Stimulated activated CD4-positive, alpha-beta T cell treated with anti-CD3 and anti-CD28 coated beads, Interleukin-1b, Interleukin-23, amount 100 ng/mL, for 1 hour (primary cell): ENCODE measurements at places on chromosomes 7 and 10.

DNA sequence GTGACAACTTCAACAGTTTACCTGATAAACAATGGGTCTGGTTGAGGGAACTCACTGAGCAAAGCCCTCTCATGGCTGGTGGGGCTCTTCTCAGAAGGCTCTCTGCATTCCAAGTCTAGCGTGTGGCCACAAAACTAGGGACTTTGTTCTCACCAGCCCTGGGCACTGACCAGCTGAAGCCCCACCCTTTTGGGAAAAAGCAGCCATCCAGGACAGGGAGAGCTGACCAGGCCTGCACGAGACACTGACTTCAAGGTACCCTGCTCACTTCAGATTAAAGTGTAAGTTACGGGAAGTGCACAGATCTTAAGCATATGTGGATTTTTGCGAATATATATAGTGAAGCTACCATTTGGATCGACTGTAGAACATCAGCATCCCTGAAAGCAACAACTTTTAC, 67.4 kb upstream of the LRRC4 start:
- DNase-seq, result no peak

GRCh38 chr7:155763691-155764437, 48.4 kb downstream of the SHH start:
- DNase-seq, result no peak

- no peak for DNase-seq
Observed at GRCh38 chr10:110237894-110238480, 30.6 kb downstream of the MXI1 start.

- no peak for DNase-seq
Observed at GRCh38 chr7:120603366-120603765, 254.6 kb downstream of the TSPAN12 start.

- no peak for DNase-seq
Observed at GRCh38 chr10:98642281-98642680, 195.5 kb upstream of the HPS1 start.

DNA sequence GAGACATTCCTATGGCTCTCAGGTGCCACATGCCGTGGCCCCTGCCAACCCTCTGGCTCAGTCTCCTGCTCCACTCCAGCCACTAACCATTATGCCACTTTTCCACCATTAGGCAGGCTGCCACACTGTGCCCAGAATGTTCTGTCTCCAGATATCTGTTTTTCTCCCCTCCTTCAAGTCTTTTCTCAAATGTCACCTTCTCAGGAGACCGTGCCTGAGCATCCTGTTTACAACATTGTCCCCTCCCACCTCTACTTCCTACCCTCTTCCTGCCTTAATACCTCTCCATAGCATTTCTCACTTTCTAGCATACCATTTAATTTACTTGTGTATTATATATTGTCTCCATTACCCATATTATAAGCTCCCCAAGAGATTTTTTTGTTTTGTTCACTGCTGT, 162.5 kb upstream of the LYZL2 start:
- DNase-seq, result no peak

GRCh38 chr10:71290331-71290730, 28.7 kb upstream of the SLC29A3 start:
- no peak for DNase-seq

- no peak for DNase-seq
Observed at GRCh38 chr7:85806321-85806720, 619.5 kb upstream of the SEMA3D start.

GRCh38 chr10:127254276-127254675, 57.9 kb upstream of the INSYN2A start:
- no peak for DNase-seq

DNA sequence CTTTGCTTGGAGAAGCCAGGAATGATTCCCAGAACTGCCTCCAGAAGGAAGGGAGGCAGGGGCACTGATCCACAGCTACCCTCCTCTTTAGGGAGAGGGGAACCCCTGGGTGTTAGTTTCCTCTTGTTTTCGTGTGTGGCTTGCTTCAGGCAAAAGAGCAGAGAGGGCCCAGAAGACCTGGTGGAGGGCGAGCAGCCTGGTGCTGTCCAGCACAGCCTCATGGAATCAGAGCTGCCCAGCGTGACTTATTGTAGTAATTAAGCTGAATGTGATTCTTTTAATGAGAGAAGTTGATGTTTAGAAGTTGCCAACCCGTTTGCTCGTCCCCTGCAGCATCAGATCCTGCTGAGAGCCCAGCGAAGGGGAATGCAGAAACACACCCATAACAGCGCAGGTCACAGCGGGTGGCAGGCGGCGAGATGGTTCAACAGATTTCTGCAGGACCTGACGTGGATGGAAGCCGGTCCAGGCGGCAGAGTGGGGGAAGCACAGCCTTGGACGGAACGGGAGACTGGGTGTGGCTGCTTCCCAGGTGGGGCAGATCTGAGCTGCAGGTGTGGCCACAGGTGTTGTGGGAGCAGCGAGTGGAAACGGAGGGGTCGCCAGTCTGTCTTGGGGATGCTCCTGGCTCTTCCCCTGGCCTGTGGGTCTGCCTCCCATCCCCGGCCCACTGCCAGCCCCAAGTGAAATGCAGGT, 53.7 kb upstream of the SHH start:
- DNase-seq, result no peak

- no peak for DNase-seq
Observed at GRCh38 chr10:131167036-131167860, 144.3 kb downstream of the TCERG1L start.

DNA sequence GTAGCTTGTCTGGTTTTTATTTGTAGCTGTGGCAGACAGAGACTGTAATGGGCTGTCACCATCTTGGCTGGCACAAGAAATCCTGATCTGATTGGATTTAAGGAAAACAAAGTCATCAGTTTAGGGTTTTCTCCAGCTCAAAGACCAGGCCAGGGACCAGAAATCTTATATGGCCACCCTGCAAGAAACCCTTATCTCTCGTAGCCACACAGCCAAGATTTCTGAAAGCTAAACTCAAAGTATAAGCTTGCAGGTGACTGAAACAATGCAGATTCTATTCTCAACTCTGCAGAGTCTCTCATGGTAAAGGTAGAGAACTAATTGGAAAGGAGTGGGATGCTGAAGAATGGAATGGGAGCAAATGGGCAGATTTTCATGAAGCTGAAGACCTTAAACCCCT, 3.2 kb upstream of the ASB13 start:
- DNase-seq, result no peak

DNA sequence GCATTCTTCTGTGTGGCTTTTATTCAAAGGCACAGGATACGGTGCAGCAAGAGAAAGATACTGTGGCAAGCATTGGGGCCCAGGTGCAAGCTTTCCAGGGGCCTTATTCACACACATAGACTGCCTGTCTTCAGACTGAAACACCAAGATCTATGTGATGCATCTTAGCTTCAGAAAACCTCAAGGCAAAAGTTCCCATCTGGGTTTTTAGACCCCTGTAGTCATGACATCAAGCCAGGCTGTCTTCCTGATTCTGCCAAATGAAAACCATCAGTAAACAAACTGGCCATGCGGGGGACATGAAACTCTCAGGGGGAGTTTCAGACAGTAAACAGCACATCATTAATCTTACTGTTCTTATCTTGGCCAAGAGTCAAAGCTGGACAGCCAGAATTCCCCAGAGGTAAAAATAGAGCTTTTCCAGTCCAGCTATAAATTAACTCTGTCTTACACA, 9.8 kb downstream of the AGBL3 start:
- no peak for DNase-seq

DNA sequence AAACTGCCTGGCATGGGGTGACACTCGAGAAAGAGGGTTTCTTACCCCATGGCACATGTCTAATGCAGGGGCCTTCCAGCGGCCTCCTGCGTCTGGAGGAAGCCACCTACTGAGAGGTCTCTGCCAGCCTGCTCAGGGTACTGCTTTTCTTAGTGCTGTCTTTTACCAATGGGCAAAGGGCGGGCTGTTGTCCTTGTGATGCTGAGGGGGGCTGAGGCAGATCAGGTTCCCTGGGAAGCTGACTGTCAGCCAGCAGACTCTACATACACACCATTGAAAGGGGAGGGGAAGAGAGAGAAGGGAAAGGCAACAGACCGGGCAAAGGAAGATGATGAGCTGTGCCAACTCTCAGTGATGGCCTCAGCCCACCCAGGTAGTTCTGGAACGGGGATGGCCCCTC, 48.7 kb downstream of the COL13A1 start:
- DNase-seq, result no peak

DNA sequence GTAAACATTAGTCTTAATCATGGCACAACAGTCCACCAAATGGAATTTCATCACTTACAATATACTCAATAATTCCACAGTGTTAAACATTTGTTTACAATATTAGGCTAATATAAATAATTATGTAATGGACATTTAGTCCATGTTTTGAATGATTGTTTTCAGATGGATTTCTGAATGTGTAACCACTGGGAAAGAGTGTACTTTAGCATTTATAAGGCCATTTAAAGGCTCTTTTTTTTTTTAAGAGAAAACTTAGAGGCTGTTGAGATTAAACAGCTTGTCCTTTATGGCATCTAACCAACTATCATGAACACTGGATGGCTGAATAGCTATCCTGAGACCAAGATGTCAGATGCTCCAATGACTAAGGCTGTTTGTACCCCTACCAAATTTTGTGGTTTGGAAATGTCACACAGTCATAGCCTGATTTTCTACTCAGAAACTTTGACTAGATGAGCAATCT, 248.3 kb upstream of the GLI3 start:
- DNase-seq, result no peak

DNA sequence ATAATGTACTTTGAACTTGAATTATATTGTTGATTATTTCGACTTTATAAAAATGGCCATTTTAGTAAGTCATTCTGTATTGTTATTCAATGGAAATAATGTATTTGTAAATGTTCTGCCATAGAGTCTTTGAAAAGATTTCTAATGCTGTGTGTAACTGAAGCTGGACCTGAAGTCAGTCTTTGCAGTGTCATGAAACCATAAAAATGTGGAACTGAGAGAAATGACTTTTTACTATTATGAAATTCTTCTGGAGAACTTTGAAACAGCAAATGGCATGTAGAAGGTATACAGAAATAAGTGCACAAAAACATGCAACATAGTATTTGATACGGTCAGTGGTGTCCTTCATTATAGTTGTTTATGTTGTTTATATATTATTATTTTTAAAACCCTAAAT, 59.7 kb upstream of the ADRA2A start:
- DNase-seq, result no peak

- no peak for DNase-seq
Observed at GRCh38 chr7:159027056-159027788, 117.4 kb downstream of the VIPR2 start.
